ENCODE measurements at places on chromosomes 2 and 18.

GRCh38 chr2:113780472-113780871, 24.0 kb upstream of the SLC35F5 start:
- DNase-seq = no peak

- DNase-seq = no peak
Measured at GRCh38 chr18:37640504-37640903, 74.9 kb upstream of the CELF4 start.

GRCh38 chr2:20224164-20224715, 690 bp downstream of the SDC1 start:
- no peak for DNase-seq

- DNase-seq = no peak
Measured at GRCh38 chr2:205543937-205544702, 138.2 kb upstream of the NRP2 start.

DNA sequence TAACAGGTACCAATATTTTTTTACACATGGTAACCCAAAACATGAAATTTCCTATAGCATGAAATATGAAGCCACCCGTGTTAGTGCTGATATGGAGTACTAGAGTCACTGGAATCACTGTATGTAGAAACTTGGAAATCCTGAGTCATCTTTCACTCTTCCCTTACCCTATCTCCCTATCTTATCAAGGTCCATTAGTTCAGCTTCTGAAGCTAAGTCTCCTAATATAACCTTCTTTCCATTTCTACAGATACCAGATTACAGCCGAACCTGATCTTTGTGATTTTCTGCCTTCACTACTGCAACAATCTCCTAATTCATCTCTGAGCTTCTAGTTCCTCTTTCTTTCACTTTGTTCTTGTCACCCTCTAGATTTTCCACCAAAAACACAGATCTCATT, 59.0 kb downstream of the SEPTIN10 start:
- no peak for DNase-seq

- no peak for DNase-seq
Measured at GRCh38 chr2:240511351-240512108, 46.3 kb downstream of the ANKMY1 start.

GRCh38 chr18:54392543-54393023, 34.9 kb downstream of the C18orf54 start:
- DNase-seq = peak; percentile 57

DNA sequence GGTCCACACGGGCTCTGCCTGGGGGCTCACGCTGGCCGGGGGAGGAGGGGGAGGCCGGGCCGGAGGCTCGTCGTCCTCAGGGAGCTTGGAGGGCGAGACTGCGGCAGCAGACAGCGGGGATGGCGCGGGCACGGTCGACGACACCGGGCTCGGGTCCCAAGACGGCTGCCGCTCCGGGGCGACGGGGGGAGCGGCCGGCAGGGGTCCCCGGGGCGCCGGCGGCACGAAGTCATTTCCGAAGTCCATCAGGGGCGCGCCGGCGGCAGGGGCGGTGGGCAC, 491 bp downstream of the RTN4 start:
- no peak for DNase-seq

- DNase-seq = no peak
Measured at GRCh38 chr2:7879483-7879835, 802.4 kb upstream of the ID2 start.

- DNase-seq = peak; percentile 37
Measured at GRCh38 chr18:26487437-26487836, 60.9 kb downstream of the KCTD1 start.

Measured in A172 (cell line).